ENCODE measurements at places on chromosomes 4 and X.

DNA sequence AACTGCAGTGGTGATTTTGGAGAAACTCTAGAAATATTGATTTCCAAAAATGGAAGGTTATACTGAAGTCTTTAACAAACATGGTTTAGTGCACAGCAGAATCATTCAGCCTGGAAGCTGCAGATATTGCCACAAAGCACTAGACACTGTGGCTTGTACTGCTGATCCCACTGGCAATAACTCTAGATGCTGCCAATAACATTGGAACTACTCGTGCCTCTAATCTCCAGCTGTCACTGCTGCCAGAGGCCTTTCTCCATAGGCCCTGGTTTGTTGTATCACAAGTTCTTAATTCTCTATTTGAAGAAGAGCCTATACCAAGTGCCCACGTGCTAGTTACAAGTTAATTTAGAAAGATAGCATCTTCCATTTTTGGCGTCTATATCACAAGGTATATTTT, 19.3 kb downstream of the DMP1 start:
- H3K36me3 ChIP-seq: no peaks in the 10 kb centered on the region
- DNase-seq: no peak
- H3K4me3 ChIP-seq: no peak overlapping the region
- H3K4me1 ChIP-seq: no peaks in the 10 kb centered on the region
- no peak overlapping the region for H3K27ac ChIP-seq

DNA sequence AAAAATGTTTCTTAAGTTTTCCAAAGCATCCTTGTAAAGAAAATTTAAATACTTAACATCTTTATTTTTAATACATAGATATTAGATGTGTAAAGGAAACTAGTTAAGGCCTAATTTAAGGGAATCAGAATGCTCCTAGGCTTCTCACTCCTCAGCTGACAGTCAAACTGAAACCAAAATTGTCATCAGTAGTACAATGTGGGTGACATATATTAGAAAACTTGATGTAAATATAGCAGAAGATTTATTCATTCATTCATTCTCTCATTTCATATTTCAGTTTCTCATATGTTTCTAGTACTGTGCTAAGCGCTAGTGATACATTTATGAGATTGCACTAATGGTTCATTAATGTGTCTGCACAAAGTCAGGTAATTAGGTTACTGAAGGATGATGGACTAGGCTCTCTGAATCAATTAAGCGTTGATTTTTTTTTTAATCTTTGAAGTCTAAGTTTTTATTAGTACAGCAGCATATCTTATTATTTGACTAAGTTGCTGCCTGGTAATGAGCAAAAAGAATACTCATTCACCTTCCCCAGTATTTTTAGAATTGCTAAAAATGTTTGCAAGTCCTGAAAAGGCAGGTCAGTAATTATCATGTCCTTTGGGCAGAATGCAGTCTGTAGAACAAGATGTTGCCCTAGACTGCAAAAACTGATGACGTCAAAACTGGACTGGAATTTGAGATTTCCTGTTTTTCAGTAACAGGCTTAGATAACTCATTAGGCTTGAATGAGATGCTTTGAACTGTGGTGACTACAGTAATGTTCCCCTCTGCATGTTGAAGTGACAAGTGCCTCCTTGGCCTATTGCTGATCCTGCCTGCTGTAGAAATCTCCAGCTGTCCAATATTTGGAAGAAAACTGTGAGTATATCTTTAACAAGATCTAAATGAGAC, 128.7 kb downstream of the ARHGAP24 start:
- no peaks in the 10 kb centered on the region for H3K36me3 ChIP-seq
- H3K4me3 ChIP-seq: no peak overlapping the region
- no peaks in the 10 kb centered on the region for H3K27me3 ChIP-seq
- H3K27ac ChIP-seq: no peak overlapping the region
- H3K4me1 ChIP-seq: no peaks in the 10 kb centered on the region

DNA sequence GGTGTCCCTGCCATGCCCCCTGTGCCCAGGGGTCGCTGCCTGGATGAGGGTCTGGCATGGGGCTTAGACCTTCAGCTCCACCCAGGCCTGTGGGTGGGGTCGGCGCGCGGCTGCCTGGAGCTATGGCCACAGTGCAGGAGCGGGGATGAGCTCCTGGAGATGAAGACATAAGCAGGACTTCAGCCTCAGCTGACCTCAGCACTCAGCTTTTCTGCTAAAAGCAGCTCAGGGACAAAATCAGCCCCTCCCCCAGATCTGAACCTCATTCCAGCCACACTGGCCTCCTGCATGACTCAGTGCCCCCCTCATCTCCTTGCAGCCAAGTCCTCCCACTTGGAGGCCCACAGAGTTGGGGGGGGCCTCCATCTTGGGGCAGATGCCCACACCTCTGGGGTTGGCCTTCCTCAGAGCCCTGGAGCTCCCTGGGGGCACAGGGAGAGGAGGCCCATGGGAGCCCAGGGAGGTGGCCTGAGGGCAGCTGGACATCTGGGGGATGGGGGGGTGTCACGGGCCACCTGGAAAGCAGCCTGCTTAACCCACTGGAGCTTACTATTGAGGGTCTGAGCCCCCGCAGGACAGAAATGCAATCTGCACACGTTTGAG, 19.4 kb upstream of the CPLX1 start:
- no peak for DNase-seq
- no peak overlapping the region for H3K4me3 ChIP-seq
- H3K36me3 ChIP-seq: no peaks in the 10 kb centered on the region

GRCh38 chr4:4758681-4759080, 100.8 kb upstream of the MSX1 start:
- DNase-seq: no peak
- no peak overlapping the region for H3K27ac ChIP-seq
- H3K4me1 ChIP-seq: no peaks in the 10 kb centered on the region

- DNase-seq: no peak
Measured at GRCh38 chrX:133362538-133362937, 52.8 kb downstream of the GPC4 start.

DNA sequence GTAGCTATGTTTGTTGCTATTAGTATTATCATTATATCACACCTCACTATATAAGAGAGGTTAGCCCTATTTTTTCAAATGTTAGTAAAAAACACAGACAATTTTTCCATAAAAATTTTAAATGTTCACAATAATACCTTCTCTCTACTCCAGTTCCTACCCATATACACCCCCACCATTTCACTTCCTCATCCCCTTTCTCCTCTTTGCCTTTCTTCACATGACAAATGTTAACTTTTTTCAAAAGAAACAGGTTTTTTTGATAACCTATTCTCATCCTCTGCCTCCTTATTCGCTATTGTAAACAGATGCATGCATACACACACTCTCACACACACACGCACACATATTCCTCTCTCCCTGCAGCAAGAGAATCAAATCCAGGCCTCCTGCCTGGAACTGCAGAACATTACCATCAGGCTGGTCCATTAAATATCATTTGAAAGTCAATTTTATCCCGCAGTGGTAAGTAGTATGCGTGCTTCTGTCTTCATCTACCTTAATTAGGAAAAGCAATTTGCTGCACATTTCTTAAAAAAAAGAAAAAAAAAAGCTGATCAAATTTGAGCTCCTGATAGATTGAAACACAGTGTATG, 55.5 kb downstream of the MID1IP1 start:
- H3K27me3 ChIP-seq: no peaks in the 10 kb centered on the region
- DNase-seq: no peak
- no peaks in the 10 kb centered on the region for H3K36me3 ChIP-seq
- H3K4me3 ChIP-seq: no peak overlapping the region

GRCh38 chr4:87026800-87027495, 92.1 kb downstream of the AFF1 start:
- H3K4me3 ChIP-seq: no peak overlapping the region
- H3K27ac ChIP-seq: peak overlapping the region; percentile 26
- peaks cover 17% of the 10 kb centered on the region for H3K4me1 ChIP-seq

DNA sequence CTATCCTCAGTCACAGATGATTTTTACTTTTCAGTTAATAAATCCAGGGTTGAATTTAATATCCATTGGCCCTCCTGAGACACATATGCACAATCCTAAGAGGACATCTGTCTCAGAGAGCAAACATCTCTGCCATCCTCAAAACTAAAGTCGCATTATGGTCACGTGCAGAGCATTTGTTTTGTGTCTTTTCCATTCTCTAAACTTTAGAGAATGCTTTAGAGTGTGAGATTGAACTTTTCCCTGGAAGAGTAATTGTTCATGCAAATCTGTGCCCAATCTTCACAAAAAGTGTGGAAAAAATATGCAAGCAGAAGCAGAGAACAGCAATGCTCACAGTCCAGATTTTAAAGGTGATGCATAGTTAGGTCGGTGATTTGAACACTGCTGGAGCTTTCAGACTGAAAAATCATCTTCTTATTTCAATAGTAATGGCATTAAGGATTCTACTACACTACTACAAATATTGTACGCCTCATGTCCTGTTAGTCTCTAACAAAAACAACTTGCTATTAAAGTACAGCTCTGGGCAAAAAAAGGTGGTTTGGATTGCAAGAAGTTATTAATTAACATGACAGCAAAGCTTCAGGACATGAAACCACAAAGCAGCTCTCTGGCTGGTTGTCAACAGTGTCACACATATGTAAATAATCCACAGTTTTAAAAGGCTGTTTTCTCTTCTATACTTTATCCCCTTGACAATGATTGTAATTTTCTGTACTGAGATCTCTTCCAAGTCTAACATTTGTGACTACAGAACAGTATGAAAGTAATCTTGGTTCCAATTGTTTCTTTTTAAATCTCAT, 19.9 kb downstream of the DCHS2 start:
- H3K27me3 ChIP-seq: no peaks in the 10 kb centered on the region
- H3K4me3 ChIP-seq: no peak overlapping the region
- H3K27ac ChIP-seq: no peak overlapping the region
- no peak for DNase-seq
- no peaks in the 10 kb centered on the region for H3K36me3 ChIP-seq
- H3K4me1 ChIP-seq: no peaks in the 10 kb centered on the region

GRCh38 chr4:187362937-187363857, 632.4 kb upstream of the ZFP42 start:
- no peaks in the 10 kb centered on the region for H3K4me1 ChIP-seq
- H3K36me3 ChIP-seq: no peaks in the 10 kb centered on the region
- DNase-seq: no peak
- H3K27me3 ChIP-seq: no peaks in the 10 kb centered on the region

- no peaks in the 10 kb centered on the region for H3K36me3 ChIP-seq
- no peak for DNase-seq
- no peaks in the 10 kb centered on the region for H3K27me3 ChIP-seq
- H3K27ac ChIP-seq: no peak overlapping the region
Measured at GRCh38 chr4:156420623-156421022, 467.0 kb upstream of the CTSO start.

DNA sequence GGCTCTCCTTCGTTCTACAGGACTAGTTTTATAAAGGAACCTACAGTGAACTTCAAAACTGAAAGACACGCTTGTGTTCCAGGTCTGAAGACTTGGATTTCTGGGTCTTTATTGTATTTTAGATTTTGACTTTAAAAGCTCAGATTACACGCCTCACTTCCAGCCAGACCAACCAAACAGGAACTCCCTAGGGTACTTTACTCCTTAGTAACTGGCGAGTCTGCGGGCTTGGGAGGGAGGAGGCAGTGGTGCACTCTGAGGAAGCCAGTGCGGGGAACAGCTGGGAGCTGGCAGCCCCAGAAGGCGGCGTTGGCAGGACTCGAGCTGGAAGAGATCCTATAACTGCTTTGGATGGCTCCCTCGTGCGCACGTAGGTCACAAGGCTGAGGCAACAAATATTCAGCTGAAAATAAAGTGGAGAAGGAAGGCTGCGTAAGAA, 391 bp upstream of the PHKA1 start:
- no peaks in the 10 kb centered on the region for H3K36me3 ChIP-seq
- DNase-seq: peak; percentile 52
- no peaks in the 10 kb centered on the region for H3K4me1 ChIP-seq
- no peaks in the 10 kb centered on the region for H3K27me3 ChIP-seq
- peak overlapping the region; percentile 53 for H3K4me3 ChIP-seq

GRCh38 chr4:12576409-12576808, 907.7 kb downstream of the RAB28 start:
- no peaks in the 10 kb centered on the region for H3K4me1 ChIP-seq
- H3K4me3 ChIP-seq: no peak overlapping the region
- no peak overlapping the region for H3K27ac ChIP-seq
- no peak for DNase-seq
- no peaks in the 10 kb centered on the region for H3K27me3 ChIP-seq
- H3K36me3 ChIP-seq: no peaks in the 10 kb centered on the region

DNA sequence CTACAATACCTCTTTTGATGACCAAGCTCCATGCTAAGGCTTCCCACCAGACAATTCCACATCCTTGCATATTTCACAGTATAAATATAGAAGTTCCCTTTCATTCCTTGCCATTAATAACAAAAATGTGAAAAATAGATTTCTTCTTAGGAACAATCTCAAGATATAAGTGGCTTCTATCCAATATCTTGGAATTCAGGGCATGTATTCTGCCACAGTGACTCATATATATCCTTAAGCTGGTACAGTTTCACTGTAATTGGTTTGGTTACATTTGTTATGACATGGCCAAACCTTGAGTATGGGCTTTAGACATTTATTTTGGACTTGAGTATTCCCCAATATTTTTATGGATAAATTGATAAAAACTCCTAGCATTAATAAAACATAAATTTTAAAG, 181.7 kb upstream of the DDX53 start:
- H3K4me1 ChIP-seq: no peaks in the 10 kb centered on the region
- H3K27ac ChIP-seq: no peak overlapping the region
- H3K27me3 ChIP-seq: peaks cover 3% of the 10 kb centered on the region
- DNase-seq: no peak
- H3K4me3 ChIP-seq: no peak overlapping the region

DNA sequence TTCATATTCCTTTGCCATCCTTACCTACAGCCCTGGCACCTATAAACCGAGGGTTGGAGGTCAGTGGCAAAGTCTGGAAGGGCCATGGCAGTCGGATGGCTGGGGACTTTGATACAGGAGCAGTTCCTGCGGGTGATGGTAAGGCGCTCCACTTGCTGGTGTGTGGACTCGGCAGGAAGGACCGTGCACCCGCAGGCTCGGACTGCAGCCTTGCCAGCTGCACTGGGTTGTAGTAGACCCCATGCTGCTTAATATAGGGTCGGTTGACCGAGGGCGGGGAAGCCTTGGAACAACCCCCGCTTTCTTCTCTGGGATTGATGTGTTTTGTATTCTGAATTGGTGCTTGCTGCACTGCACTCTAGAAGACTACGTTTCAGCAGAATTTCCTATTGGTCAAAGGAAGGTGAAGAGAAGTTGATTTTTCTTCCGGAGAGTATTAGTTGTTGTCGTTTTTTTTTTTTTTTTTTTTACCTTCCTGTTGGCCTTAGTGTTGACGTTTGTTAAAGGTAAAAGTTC, 638 bp downstream of the BLTP1 start:
- H3K4me3 ChIP-seq: peak overlapping the region; percentile 97
- H3K27ac ChIP-seq: peak overlapping the region; percentile 96
- H3K4me1 ChIP-seq: no peaks in the 10 kb centered on the region
- DNase-seq: no peak
- no peaks in the 10 kb centered on the region for H3K36me3 ChIP-seq
- H3K27me3 ChIP-seq: no peaks in the 10 kb centered on the region

- peak overlapping the region; percentile 69 for H3K27ac ChIP-seq
- peaks cover 4% of the 10 kb centered on the region for H3K4me1 ChIP-seq
- peaks cover 9% of the 10 kb centered on the region for H3K27me3 ChIP-seq
- H3K4me3 ChIP-seq: peak overlapping the region; percentile 78
- no peaks in the 10 kb centered on the region for H3K36me3 ChIP-seq
- peak; percentile 54 for DNase-seq
Measured at GRCh38 chr4:153791746-153792617, 3.1 kb upstream of the SFRP2 start.

Data from breast epithelium (tissue), 4 donors.